CD4-positive, CD25-positive, alpha-beta regulatory T cell (primary cell): ENCODE measurements at places on chromosomes 7 and 10.

DNA sequence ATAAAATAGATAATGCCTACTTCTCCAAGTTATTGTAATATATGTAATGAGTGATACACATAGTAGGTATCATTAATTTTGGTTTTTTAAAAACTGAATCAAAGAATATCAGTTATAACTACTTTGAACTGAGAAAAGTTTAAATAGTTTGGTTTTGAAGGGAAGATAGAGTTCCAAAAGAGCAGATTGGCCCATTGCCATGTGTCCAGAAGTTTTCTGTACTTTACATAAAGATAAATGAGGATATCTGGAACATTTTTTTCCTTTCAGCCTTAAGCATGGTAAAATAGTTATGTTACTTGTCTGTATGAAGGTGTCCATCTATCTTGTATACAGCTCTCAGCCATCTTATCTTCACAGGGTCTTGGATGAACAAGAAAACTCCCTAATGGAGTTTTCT, 97.9 kb upstream of the MXI1 start:
- DNase-seq: no peak

DNA sequence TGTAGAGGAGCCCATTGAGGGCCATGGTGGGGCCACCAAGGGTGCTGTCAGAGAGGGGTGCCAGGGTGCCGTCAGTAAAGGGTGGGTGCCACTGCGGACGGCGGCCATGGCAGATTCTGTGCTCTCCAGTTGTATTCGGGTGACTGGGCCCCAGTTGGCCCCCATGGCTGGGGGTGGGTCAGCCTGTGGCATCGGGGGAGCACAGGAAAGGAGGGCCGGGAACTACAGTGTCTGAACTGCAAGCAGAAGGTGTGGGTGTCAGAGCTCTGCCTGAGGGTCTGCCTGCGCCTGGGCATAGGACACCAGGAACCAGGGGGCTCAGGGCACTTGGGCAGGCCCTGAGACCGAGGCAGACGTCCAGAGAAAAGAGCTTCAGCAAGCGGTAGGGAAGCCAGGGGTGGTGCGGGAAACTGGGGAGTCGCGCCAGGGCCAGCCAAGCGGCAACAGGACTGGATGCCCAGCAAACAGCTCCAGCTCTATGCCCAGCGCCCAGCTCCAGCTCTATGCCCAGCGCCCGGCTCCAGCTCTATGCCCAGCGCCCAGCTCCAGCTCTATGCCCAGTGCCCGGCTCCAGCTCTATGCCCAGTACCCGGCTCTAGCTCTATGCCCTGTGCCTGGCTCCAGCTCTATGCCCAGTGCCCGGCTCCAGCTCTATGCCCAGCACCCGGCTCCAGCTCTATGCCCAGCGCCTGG, 502.3 kb upstream of the FOXK1 start:
- DNase-seq: no peak

GRCh38 chr10:79223091-79224048, 123.9 kb upstream of the PPIF start:
- no peak for DNase-seq

GRCh38 chr7:26526265-26526587, 234.6 kb downstream of the SNX10 start:
- no peak for DNase-seq

- DNase-seq: no peak
Observed at GRCh38 chr10:5585517-5586206, 60.9 kb downstream of the CALML3 start.

DNA sequence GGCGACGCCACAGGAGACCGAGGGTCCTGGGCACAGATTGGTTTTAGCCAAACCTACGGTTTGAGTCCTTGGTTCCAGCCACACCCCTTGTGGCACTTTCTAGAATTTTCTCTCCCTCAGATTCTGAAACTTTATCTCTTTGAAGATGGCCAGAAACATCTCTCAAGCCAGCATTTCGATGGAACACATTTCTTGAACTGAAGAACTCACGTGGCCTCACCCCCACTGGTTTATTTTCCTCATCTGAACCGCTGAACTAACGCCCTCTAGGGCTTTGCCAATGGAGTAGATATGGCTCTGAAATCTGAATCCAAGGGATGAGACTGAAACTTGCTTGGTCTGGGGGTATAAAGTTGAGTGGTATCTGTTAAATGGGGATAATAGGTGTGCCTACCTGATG, 6.7 kb upstream of the SPAM1 start:
- DNase-seq: no peak

DNA sequence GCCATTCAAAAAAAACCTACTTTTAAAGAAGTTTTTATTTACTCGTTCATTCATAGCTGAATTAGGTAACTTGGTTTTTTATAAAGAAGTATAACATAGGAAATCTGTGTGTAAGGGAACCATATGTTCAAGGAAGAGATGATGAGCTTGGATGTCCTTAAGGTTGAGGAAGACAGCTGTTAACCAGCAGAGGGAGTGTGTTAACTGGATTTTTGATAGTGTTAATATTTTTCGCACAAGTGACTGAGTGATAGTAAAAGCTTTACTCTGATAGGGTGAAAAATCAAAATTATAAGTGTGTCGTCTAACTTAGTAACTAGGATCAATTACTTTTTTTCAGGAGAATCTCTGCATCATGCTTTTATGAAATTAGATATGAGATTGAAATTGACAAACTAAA, 134.7 kb downstream of the ARL5B start:
- no peak for DNase-seq

DNA sequence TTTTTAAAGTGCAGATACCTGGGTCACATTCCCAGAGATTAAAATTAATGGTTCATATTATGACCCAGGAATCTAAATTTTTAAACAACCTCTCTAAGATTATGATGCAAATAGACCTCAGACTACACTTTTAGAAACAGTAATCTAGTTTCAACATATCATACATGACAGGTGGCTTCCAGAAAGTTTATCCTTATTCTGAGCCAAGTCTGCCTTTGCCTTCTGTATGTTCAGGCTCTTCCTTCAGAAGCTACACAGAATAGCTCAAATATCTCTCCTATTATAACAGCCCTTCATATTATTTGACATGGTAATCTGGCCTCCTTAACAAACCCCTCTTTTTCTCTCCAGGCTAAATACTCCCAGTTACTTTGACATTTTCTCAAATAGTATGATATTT, 101.9 kb downstream of the FZD1 start:
- no peak for DNase-seq

- DNase-seq: no peak
Observed at GRCh38 chr7:15886626-15887025, 200.1 kb upstream of the MEOX2 start.

DNA sequence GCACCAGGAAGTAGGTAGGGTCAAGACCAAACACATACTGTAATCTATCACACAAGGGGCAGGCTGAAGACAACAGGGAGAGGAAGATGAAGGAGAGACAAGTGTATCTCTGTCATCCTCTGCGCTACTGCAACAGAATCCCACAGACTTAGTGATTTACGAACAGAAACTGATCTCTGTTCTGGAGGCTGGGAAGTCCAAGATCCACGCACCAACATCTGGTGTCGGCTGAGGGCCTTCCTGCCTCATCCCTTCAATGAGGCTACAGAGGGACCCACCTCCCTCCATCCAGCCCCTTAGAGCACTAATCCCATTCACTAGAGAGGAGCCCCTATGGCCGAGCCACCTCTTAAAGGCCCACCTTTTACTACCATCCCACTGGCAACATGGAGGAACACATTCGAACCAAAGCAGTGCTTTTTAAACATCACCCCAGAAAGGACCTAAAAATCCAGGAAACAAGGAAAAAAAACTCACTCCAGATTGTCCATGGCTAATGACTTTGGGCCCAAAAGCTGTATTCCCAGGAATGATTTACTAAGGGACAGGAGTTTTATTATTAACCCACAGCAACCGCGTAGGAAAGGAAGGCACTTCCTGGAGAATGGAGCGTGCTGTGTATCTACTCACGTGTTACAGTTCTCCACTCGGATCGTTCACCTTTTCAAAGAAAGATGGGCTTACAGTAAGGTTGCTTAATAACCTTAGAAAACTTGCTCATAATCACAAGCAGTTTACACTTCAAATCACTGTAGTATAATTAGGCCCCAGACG, 4.2 kb downstream of the BNIP3 start:
- DNase-seq: no peak

DNA sequence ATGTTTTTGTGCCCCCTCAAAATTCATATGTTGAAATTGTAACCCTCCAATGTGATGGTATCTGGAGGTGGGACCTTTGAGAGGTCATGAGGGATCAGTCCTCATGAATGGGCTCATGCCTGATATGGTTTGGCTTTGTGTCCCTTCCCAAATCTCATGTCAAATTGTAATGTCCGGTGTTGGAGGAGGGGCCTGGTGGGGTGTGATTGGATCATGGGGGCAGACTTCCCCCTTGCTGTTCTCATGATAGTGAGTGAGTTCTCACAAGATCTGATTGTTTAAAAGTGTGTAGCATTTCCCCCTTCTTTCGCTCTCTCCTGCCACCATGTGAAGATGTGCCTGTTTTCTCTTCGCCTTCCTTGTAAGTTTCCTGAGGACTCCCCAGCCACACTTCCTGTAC, 53.4 kb downstream of the TLL2 start:
- DNase-seq: no peak

GRCh38 chr7:155423337-155424285, 34.3 kb upstream of the EN2 start:
- DNase-seq: no peak

DNA sequence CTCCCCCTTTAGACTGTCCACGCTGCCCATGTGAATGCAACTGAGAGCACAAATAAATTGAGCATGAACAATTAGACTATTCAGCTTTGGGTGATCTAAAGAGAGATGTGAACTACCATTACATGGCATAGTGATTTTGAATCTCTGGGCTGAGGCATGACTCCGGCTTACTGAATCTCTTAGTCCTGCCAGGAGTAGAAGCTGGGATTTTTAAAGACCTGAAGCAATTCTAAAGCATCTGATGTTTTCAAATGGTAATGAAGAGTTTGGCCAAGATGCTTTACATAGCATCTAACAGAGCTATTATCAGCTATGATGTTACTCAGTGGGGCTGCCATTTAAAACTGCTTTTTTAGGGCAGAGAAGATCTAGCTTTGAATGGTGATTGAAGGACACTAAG, 1059.1 kb downstream of the SORCS3 start:
- no peak for DNase-seq

DNA sequence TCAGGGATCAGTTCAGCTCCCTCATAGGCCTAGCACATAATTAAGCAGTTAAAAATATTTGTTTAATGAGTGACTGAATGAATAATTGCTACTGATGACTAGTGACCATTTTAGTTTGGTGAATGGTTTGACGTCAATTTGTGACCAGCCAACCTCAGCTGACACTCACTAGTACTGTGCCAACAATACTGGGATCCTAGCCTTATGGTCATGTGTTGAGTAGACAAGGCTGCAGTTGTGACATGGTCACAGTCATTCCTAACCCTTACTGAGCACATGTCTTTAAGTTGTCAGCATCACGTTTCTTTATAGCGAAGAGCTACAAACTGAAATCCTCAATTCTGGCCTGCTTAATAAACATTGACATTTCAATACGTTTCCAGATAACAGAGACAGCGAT, 86.9 kb upstream of the SLC26A5 start:
- no peak for DNase-seq

DNA sequence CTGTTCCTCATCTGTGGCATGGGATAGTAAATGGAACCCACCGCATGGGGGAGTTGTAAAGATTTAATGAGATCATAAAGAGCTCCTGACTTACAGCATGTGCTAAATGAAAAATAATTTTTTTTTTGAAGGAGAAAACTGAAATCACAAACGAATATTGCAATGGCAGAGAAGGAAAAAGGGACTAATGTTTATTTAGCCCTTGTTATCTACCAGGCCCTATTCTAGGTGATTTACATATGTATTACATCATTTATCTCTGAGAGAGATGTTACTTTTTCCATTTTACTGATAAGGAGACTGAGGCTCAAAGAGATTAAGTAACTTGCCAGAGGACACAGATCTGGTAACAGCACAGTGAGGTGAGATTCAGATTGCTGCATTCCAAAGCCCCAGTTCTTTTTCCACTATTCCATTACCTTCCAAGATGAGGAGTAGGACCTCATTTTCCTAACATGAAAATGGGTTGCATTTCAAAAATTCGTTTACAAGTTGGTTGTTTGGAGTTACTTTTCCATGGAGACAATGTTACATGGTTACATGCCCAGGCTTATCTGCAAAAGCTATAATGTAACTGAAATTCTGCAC, 28.6 kb downstream of the VCL start:
- no peak for DNase-seq

DNA sequence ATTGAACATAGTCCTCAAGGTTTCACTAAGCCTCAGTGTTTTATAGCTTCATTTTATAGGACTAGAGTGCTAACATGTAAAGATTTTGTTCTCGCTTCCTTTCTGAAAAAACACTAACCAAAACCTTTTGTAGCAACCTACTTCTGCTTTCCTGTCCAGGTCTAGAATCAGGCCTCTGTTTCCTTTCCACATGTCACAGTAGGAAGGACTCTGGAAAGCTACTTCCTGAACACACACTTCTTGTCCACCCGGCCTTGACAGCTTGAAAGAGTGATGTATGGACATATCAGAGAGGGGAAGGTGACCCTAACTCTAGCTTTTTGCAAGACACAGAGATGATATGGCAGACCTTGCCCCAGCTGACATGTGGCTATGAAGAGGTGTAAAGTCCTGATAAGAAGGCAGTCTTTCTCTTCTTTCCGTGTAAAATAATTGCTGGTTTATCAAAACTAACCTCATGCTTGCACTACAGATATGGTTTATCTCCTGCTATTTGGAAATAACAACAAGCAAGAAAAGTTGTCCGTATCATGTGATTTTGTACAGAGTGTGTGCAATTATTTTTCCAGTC, 175.4 kb downstream of the SKAP2 start:
- no peak for DNase-seq

DNA sequence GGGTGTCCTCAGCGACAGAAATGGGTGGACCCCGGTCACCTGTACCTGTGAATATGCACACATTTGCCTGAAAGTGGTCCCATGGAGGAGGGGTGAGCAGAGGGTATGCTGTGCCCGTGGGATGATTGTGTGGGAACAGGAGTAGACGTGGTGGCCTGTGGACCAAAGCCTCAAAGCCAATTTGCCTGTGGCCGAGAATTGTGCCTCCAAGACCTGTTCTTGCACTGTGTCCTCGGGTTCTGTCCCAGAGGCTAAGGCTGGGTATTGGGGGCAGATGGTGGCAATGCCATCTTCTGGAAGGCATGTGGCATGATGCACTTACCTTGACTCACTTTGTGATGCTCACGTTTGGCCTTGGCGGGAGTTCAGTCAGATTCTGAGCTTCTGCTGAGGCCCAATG, 351.0 kb downstream of the TCERG1L start:
- DNase-seq: no peak

DNA sequence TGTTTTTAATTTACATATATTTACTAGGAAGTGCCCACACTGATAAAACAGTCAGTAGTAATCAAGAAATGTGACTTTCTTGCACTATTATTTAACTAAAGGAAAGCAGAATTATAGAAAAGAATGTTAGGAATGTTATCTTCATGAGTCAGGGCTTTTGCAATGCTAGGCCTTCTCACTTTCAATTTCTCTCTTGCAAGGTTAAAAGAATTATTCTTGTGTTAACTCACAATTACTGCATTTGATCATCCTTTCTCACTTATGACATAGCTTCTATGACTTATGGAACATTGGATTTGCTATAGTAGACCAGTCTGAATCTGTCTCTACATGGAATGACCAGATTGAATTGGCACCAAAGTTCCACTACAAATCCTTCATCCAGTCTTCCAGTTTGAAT, 192.4 kb downstream of the SDK1 start:
- no peak for DNase-seq

- no peak for DNase-seq
Observed at GRCh38 chr10:118925404-118926071, 104.0 kb upstream of the NANOS1 start.

- no peak for DNase-seq
Observed at GRCh38 chr7:102836191-102836919, 76.4 kb upstream of the LRRC17 start.

GRCh38 chr7:17456541-17456940, 158.1 kb downstream of the AHR start:
- DNase-seq: no peak
